Mononuclear cell (primary cell): ENCODE measurements at places on chromosomes 5 and 9. TPM values are rescaled to one million over a fixed set of nuclear protein-coding genes. Genes with fewer than 3 reads are reported as not detected.

The NUTM2F gene
- total RNA-seq: not detected

The C1QTNF3 gene
- 3.6 TPM for total RNA-seq

The CDKN2B-AS1 gene
- 2.1 TPM for total RNA-seq

The GLRA1 gene
- not detected for total RNA-seq

The GZMA gene
- total RNA-seq: 34.8 TPM

The DELE1 gene
- 47.1 TPM for total RNA-seq

The UGT3A1 gene
- total RNA-seq: under 0.01 TPM
